ENCODE measurements at places on chromosomes 7 and 10. TPM values are rescaled to one million over a fixed set of nuclear protein-coding genes. Genes with fewer than 3 reads are reported as not detected.

- H3K27ac ChIP-seq: no peak overlapping the region
- no peak overlapping the region for H3K4me3 ChIP-seq
- peaks cover 3% of the 10 kb centered on the region for H3K27me3 ChIP-seq
Measured at GRCh38 chr10:112115781-112116385, 67.7 kb downstream of the GPAM start.

DNA sequence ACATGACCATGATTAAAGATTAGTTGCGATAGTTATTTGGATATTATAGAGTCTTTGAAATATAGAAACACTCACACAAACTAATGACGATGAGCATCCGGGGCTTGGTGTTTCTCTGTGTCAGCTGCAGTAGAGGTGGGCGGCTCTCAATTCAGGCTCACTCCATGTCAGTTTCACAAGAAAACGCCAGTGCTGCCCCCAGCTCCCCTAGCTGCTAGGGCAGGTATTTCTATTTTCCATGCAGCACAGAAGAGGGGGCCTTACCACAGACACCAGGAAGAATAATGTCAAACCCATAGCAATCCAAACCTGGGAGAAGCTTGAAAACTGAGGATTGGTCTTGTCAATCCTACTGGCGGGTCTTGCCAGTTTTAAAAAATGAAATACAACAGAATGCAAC, 197.1 kb downstream of the PHTF2 start:
- peak; percentile 6 for DNase-seq
- H3K27ac ChIP-seq: no peak overlapping the region
- H3K27me3 ChIP-seq: peaks cover 3% of the 10 kb centered on the region
- H3K36me3 ChIP-seq: no peaks in the 10 kb centered on the region

DNA sequence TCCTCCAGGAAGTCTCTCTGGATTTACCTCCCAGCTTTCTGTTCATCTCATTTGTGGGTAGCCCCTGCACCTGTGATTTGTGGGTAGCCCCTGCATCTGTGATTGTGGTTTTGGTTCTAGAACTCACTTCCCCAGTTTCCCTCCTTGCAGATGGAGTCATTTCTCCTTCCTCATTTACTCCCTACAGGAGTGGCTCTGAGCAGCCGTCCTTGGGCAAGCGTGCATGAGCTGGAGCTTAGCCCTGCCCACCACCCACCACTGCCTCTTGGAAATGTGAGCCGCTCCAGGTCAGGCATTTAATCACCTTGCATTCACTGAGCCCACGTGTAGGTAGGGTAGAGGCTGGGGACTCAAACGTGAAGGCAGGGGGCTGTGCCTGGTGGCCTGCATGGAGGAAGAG, 8.2 kb downstream of the COL26A1 start:
- no peak overlapping the region for H3K4me3 ChIP-seq
- no peaks in the 10 kb centered on the region for H3K36me3 ChIP-seq
- peaks cover 8% of the 10 kb centered on the region for H3K27me3 ChIP-seq
- no peak for DNase-seq

DNA sequence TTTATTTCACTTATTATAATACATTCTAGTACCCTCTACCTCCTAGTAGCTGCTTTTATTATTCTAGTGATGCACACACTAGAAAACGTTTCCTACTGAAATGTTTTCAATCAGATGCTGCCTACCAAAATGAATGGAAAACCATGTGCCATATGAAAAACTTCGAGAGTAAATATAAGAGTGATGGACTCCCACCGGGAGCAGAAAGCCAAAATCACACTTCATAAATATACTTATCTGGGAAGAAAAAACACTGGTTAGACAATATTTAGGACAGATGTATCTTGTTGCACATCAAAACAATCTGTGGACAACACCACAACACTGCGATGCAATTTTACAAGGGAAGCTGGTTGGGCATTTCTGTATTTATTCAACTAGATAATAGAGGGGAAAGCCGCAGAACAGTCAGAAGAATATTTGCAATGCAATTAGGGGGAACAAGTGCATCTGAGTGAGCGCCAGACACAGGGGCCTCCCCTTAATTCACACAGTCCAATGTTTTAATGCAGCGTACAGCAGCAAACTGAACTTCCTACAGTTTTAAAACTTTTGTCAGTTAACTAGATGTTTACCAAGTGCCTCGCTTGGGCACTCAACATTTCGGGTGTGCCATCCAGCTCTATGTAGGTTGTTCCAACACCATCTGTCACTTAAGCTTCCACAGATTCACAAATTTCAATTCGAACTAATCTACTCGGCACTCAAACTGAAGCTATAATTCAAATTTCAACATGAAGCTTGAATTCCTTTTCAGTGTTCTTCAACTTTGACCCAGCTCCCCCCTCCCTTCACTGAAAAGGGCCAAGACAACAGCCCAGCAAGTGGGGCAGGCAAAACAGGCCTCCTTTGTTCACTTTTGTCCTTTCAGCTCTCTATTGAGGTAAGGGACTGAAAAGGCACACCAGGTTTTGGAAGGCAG, 7.4 kb downstream of the NRCAM start:
- peaks cover 22% of the 10 kb centered on the region for H3K4me1 ChIP-seq
- H3K27ac ChIP-seq: no peak overlapping the region
- H3K36me3 ChIP-seq: no peaks in the 10 kb centered on the region

- H3K27ac ChIP-seq: no peak overlapping the region
- no peak for DNase-seq
- no peaks in the 10 kb centered on the region for H3K4me1 ChIP-seq
- H3K4me3 ChIP-seq: no peak overlapping the region
- H3K36me3 ChIP-seq: no peaks in the 10 kb centered on the region
Measured at GRCh38 chr7:10632712-10633111, 341.0 kb upstream of the PHF14 start.

The PDZD7 gene
- 0.25 TPM for total RNA-seq
